ENCODE measurements at places on chromosomes 3 and 15. TPM values are rescaled to one million over a fixed set of nuclear protein-coding genes. Genes with fewer than 3 reads are reported as not detected.

P2RY13 gene
- not detected for total RNA-seq

NR1D2 gene
- total RNA-seq: 56.7 TPM

CHDH gene
- not detected for total RNA-seq

TM4SF18 gene
- total RNA-seq: not detected

ACP3 gene
- not detected for total RNA-seq

COL8A1 gene
- not detected for total RNA-seq

CCDC39 gene
- not detected for total RNA-seq

DPPA2 gene
- not detected for total RNA-seq

ALDH1L1 gene
- total RNA-seq: not detected

- DNase-seq: no peak
These were observed 6.3 kb upstream of the GMPPB start for GRCh38 chr3:49729966-49730609.

- no peak for DNase-seq
These were observed 11.5 kb downstream of the TATDN2 start for GRCh38 chr3:10259798-10260197.

- DNase-seq: no peak
These were observed 241.8 kb upstream of the NR2F2 start for GRCh38 chr15:96088650-96089049.

- DNase-seq: no peak
These were observed 38.6 kb upstream of the PLXNA1 start for GRCh38 chr3:126944089-126944965.

DNA sequence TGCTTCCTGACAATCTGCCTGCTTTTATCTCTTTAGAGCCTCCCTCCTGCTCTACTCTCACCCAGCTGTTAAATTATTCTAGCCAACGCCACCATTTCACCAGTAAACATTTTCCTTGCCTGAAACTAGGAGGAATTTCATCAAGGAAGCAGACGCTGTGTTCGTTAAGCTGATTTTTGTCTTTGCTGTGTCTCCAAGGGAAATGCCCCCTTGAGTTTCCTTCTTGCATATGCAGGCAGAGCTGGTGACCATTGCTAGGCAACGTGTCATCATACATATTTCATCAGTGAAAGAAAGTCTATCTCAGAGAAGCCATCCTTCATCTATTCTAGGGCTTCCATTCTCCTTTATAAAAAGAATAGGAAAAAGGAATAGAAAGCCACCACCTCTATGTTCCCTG lies 87.0 kb upstream of the ST8SIA2 start:
- no peak for DNase-seq

- no peak for DNase-seq
These were observed 119.7 kb downstream of the SST start for GRCh38 chr3:187550446-187550845.

- no peak for DNase-seq
These were observed 34.5 kb downstream of the ZIC4 start for GRCh38 chr3:147371771-147372340.

- no peak for DNase-seq
These were observed 175.0 kb upstream of the TLE3 start for GRCh38 chr15:70272565-70273355.

DNA sequence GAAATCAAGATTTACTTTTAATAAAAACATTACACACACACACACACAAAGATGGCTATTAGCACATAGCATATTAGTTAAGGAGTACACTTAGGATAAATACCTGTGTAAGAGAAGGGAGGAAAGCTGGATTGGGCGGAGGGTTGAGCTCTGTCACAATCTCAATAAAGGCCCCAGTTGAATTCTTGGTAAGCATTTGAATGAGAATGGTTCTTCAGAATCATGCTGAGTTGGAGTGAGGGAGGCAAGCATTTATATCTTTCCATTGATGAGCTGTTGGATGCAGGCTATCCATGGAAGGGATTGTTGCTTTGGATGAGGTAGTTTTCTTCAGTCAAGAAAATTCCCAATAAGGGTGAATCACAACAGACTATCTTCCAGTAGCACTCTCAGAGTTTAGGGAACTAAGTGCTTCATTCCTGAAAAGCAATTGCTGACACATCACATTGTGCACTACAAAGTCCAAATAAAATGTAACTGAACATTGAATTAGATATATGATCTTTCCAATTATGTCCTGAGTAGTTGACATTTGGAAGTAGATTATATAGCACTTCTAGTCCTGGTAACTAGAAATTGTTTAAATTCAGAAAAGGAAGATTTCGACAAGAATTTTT lies 95.7 kb downstream of the SUCNR1 start:
- DNase-seq: no peak

- DNase-seq: no peak
These were observed 48.2 kb downstream of the PRKCI start for GRCh38 chr3:170270282-170270881.

DNA sequence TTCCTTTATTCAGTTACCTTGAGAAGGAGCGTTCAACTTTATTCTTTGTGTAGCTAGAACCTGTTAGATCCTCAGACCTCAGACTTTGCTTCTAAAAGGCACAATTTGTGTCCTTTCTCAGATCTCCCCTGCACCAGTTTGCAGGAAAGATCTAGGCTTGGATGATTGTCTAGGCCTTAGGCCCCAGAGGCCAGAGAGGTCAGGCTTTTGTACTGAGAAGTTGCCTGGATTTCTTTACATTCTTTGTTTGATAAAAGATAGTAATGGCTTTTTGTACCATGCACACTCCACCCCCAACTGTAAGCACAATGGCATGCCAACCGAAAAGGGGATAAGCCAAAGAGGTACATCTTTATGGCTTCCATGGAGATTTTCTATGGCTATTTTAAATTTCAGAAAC lies 719.6 kb upstream of the NR2F2 start:
- DNase-seq: no peak

DNA sequence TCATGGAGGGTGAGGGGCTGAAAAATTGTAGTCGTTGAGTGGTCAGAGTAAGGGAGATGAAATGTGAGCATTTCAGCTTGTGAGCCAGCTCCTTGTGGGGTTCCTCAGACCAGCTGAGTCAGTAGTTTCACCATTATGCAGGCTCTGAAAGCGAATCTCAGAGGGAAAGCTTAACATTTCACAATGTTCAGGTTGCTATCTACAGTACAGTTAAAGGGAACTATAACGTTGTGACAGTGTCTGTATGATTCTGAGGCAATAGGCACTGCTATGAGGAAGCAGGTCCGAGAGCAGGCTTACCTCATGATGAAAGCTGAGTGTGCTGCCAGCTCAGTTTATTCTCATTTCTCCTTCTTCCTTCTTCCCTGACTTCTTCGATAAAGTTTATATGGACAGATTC lies 469.6 kb downstream of the EDEM1 start:
- no peak for DNase-seq

GRCh38 chr15:69557707-69558409 lies 105.2 kb downstream of the RPLP1 start:
- DNase-seq: no peak

GRCh38 chr3:98553021-98553563 lies 21.3 kb downstream of the GPR15 start:
- no peak for DNase-seq

GRCh38 chr3:119783255-119783654 lies 1.4 kb downstream of the NR1I2 start:
- no peak for DNase-seq

GRCh38 chr3:13608969-13609725 lies 60.2 kb downstream of the FBLN2 start:
- DNase-seq: no peak

GRCh38 chr15:25789211-25789610 lies 73.9 kb downstream of the ATP10A start:
- no peak for DNase-seq

DNA sequence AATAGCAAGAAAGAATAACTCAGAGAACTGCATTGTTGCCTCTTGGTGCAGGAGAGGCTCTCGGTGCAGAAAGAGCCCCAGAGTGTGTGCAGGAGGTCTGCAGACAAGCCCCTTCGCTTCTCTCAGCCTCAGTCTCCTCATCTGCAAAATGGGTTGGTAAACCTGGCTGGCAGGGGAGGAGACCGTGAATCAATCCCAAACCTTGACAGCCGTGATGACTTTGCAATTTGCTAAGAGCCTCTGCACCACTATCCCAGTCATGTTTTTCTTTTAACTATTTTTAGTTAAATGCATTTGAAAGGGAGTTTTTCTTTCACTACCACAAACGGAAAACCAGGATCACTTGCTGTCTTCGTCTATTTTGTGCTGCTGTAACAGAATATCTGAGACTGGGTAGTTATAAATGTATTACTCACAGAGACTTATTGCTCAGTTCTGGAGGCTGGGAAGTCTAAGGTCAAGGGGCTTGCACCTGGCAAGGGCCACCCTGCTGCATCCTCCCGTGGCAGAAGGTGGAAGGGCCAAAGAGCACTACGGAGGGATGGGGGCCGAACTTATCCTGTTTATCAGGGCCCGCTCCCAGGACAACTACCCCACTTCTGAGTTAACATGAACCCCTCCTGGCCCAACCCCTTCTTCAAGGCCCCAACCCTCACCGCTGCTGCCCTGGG lies 14.2 kb upstream of the IQSEC1 start:
- no peak for DNase-seq

- DNase-seq: no peak
These were observed 238.8 kb upstream of the WNT5A start for GRCh38 chr3:55725681-55726500.

DNA sequence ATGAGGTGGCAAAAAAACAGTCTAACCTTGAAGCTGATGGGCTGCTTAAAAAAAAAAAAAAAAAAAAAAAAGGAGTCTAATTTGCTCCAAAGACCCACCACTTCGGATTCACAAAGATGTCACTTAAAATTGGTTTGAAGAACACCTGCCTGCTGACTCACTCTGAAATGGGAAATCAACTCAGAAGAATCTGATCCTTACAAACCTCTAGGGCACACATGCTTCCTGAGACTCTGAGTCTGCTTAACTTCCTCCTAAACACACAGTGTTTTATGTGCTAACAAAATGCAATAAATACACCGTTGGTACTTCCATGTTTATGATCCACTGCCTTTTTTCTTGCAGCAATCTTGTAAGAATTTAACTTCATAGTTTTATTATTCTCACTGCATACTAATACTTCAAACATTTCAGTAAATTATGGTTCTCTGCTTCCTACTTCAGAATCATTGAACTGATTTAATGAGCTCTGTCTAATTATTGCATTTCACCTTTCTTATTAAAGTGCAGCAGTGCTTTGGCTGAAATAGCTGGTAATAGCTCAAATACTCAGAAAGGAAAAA lies 73.0 kb upstream of the FRMD4B start:
- no peak for DNase-seq

DNA sequence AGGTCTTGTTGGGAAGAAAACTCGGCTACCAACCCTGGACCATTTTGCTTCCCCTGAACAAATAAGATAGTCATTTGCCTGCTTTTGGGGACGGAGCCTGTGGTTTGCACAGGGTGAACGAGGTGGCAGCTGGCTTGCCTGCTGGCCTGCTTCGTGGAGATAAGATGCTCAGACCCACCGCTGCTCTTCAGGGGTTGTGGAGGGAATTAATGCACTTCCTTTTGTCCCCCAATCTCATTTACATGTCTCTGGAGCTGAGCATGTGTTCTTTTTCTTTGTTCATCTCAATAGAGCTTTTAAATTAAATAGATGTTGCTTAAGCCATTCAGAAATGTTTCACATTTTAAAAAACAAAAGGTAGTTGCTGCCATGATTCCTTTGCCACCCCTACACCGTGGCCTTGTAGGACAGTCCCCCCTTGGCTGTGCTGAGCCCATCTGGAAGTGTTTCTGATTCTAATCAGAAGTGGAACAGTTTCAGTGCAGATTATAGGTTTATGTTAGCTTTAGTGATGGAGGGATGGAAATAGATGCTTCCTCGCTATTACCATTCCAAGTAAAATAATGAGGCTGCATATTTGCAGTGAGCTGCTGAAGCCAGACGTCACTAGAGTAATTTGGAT lies 25.6 kb downstream of the APBA2 start:
- DNase-seq: no peak

- no peak for DNase-seq
These were observed 58.8 kb downstream of the GADL1 start for GRCh38 chr3:30835667-30836066.

DNA sequence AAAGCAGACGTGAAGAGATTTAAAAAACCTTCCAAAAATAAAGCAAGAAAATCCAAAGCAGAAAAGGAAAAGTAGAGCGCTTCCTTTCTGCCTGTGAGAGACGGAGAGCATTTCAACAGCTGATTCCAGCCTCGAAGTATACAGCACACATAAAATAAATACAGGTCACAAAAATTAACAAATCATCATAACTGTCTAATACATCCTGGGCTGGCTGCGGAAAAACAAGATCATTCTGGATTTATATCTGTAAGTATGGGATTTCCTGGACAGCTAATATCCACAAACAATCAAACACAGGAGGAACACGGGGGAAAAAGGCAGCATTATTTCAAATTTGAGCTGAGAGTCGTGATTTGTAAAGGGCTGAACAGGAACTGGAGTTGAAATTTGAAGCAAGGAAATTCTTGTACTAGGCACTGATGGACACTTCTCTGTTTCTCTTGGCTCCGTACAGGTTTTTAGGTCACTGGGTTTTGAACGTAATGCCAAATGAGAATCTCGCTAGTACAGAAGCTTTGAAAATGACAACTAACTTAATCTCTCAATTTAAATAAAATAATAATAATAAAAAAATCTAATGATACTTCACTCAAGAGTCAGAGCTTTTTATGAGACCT lies 577.7 kb downstream of the FOXP1 start:
- no peak for DNase-seq

GRCh38 chr15:41285285-41285684 lies 47.1 kb downstream of the OIP5 start:
- DNase-seq: no peak
